ENCODE measurements at places on chromosomes 4 and X.

DNA sequence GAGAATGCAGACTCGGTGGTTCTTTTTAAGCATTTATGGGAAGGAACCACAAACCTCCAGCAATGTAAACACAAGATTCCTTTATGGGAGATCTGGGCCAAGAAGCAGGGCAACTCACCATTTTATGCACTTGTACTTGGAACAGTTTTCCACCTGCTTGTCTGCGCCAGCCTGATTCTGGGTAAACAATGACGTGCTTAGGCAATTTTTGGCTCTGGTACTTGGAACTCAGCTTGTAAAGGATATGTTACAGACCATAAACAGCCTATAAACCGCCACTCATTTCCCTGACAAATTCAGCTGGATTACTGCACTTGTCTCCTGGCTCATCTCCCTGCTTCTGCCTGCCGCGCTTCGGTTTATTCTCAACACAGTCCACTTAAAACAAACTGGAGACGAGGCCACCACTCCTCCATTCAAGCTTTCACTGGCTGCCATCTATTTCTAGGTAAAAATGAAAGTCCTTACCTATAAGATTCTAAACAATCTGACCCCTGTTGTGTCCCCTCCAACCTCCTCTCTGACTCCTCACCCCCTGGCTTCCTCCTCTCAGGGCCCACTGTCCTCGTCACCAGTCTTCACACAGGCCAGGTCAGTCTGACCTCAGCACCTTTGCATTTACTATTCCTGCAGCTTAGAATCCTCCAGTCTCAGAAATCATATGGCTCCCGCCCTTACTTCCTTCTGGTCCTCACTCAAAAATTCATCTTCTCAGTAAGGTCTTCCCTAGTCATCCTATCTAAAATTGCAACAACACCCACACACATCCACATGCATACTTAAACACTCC is 205.9 kb upstream of the GALNT7 start:
- DNase-seq: peak; percentile 22

GRCh38 chr4:9970399-9971011 is 50.8 kb downstream of the SLC2A9 start:
- DNase-seq: no peak

- DNase-seq: no peak
Measured at GRCh38 chrX:50402886-50403285, 67.7 kb downstream of the DGKK start.

DNA sequence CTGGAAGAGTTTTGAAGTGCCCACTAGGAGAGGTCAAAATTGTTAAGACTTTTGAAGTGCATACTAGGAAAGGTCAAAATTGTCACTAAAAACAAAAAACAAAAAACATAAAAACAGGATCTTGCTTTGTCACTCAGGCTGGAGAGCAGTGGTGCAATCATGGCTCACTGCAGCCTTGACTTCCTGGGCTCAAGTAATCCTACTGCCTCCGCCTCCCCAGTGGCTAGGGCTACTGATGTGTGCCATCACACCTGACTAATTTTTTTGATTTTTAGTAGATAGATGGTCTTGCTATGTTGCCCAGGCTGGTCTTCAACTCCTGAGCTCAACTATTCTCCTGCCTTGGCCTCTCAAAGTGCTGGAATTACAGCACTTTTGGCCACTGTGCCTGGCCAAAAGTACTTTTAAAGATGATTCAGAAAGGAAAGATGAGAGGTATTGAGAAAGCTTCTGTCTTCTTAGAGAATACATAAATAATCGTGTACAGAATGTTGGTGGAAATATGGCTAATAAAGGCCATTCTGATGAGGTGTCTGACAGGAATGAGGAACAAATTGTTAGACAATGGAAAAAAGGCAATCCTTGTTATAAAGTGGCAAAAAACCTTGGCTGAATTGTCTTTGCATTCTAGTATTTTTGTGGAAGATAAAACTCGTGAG is 43.3 kb upstream of the STX18 start:
- no peak for DNase-seq

- DNase-seq: no peak
Measured at GRCh38 chrX:13279279-13280018, 40.4 kb downstream of the ATXN3L start.

GRCh38 chr4:130336585-130337217 is 1240.7 kb downstream of the C4orf33 start:
- DNase-seq: no peak

DNA sequence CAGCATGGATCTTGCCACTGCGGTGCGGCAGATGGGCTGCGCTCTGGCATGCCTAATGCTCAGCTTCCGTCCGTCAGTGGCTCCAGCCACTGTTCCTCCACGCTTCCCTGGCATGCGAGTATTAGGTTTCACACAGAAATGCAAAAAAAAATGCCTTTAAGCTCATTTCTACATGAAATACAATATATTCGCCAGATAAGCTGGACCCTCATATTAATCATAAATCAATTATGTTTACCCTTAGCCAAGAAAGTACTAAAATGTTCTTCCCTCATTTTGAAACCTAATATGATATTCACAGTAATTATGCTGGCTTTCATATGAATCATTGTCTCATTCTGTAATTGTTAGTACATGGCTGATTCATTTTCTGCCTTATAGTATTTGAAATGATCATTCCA is 115.5 kb upstream of the FAM241A start:
- peak; percentile 27 for DNase-seq

- DNase-seq: no peak
Measured at GRCh38 chr4:176011529-176011928, 54.1 kb upstream of the WDR17 start.

DNA sequence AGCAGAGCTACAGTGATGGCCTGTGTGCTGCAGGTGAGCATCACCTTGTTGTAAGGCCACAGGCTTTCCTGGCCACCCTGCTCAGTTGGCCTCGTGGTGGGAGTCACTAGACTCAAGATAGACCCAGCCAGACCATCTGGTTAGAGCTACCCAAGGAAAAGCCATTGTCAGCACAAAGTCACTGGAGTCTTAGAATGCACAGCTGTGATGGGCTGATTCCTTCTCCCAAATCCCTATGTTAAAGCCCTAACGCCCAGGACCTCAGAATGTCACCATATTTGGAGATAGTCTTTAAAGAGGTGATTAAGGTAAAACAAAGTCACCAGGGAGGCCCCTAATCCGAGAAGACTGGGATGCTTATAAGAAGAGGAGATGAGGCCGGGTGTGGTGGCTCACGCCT is 173.4 kb downstream of the DHRSX start:
- no peak for DNase-seq

DNA sequence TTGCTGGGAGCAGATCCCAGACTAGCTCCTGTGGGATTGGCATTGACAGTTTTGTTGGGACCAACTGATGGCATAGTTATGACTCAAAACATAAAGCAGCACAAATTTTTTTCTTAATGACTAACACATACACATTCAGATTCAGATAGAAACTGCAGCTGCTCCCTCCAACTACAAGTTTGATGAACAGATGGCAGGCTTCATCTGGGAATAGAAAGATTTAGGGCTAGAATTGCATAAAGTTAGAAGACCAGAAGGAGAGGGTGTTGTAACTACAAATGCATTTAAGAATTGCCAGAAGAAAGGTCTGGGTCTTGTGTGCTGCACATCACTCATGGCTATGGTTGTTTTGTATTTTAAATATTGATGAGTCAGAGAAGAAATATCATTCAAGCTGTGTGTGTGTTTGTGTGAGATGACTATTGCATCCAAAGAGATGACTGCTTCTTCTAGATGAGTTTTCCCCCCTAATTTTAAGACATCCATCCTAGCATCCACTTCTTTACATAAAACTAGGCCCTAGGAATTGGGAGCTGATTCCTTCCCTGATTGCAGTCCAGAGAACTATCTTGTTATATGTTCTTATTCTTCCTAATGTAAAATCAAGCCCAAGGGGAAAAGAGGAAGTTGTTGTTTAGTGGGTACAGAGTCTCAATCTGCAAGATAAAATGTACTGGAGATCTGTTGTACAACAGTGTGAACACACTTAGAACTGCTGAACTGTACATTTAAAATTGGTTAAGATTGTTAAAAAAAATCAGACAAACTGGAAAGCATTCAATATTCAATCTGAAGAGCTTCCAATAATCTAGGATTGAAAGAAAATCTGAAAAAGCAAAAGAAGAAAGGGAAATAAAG is 175.1 kb downstream of the PARM1 start:
- peak; percentile 35 for DNase-seq

DNA sequence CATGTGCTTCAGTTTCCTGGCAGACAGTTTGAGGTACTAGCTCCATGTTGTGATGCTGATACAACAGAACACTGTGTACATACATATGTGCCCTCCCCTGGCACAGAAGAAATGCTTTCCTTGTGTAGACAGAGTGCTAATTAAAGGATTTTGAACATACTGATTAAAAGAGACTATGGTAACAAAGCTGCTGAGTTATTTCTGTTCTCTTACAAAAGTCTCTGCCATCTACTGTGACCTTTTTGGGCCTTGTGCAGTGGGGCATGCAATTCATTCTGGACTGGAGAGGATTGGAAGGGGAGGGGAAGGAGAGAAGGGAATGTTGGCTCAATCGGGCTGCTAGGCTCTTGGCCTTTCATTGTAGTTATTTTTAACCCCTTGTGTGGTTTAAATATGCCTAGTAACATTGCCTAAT is 6.0 kb downstream of the PDLIM5 start:
- DNase-seq: peak; percentile 31

DNA sequence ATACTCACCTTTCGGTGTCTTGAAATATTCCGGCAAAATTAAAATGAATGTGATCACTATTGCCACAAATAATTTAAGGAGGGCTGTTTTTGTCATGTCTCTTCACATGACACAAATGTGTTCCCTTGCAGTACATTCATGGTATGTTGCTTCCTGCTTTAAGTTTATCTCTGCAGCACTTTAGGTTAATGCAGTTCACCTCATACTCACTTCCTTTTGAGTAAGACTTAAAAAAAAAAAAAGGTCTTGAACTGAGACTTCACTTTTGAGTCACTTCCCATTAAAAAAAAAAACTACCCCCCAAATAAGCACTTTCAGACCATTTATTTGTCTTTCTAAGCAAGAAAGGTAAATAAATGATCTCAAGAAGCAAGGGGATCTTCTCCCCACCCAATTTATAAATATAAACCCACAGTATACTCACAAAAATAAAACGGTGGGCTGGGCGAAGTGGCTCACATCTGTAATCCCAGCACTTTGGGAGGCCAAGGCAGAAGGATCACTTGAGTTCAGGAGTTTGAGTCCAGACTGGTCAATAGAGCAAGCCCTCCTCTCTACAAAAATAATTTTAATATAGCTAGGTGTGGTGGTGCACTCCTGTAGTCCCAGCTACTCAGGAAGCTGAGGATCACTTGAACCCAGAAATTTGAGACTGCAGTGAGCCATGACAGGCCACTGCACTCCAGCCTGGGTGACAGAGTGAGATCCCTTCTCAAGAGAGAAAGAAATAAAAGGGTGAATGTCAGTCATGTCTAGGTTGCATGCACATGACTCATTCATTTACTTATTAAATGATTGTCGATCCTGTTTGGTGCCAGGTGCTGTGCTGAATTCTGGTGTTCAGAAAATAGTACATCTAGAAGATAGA is at the start of gene TMEM156:
Gene TMEM156 (minus strand): TSS at position 192 of the 868 bp plus-strand sequence. CDS start 96 bp downstream, at position 96.
- DNase-seq: no peak

DNA sequence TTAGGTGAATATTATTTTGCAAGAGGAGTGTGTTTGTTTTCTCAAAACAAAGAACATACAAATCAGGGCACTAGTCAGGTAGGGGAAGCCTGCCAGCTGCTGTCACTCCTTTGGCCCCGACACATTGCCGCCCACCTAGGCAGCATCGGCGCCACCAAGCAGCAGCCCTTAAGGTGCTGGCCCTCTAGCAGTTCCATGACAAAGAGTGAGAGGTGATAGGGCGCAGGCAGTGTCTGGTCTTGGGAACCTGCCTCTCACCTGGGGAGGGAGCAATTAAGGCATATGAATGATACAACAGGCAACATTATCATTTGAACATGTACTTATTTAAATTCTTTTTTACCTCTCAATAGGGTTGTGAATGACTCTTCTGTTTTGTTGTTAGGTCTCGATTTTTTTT is 135.1 kb downstream of the PLS3 start:
- no peak for DNase-seq

GRCh38 chr4:163121689-163122088 is 45.0 kb downstream of the NAF1 start:
- no peak for DNase-seq

DNA sequence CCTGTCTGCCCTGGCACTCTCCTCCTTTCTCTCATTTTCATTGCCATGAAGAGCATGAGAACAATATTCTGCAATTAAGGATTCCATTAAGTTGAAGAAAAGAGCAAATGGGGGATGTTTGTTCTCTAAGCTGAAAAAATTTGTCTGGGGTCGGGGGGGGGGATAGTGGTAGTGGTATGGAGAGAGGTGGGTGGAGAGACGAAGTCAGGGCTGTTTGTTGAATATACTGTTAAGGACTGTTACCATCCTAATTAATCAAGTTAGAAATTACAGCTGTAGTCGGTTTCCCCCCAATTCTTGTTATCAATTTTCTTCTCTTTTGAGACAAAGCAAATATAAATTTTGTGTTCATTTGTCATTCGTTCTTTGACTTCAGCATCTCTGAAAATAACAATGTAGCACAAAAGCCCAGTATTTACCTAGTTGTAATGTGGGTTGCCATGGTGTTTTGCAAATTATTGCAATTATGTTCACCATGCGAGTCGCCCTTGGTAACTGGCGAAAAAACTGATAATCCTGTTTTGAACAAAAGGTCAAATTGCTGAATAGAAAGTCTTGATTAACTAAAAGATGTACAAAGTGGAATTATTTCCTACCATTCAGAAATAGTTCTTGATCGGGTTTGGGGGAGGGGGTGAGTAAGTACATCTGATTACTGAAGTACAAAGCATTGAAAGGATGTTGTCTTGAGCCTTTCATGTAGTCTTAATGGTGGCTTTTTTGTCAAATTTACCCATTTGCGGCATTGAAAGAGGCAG is 139.1 kb downstream of the ARX start:
- DNase-seq: no peak

GRCh38 chr4:184284336-184284690 is 66.6 kb upstream of the ENPP6 start:
- no peak for DNase-seq

DNA sequence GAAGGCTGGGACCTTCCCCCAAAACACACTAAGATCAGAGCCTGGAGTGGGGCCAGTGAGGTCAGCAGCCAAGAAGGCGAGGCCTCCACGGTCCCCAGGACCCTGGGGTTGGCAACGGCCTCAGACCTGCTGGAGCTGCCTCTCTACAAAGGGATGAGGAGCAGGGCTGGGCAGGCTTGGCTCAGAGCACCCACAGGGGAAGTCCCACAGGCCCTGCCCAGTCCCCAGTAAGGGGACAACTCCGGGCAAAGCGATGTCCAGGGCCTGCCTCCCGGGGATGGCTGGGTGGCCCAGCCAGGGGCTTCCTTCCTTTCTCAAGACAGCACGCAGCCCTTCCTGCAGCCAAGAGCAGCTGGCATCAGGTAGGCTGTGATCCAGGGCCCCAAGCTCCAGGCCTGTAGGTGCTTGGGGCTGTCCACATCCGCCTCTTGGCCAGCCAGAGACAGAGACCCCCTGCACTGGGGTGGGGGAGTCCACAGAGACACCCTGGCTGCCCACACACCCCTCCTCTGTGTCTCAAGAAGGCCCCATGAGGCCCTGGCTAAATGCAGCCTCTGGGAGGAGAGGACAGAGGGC is 5.7 kb downstream of the MXD4 start:
- no peak for DNase-seq

- no peak for DNase-seq
Measured at GRCh38 chr4:8559011-8559410, 21.2 kb upstream of the GPR78 start.
